Osteoblast (primary cell): ENCODE measurements at places on chromosomes 12 and 14.

- no peak for DNase-seq
Measured at GRCh38 chr12:88946372-88946997, 366.2 kb upstream of the KITLG start.

GRCh38 chr14:99773521-99774497 is 19.4 kb upstream of the EML1 start:
- DNase-seq = no peak

GRCh38 chr14:80215756-80216581 is 4.7 kb upstream of the DIO2 start:
- DNase-seq = peak; percentile 69

GRCh38 chr12:104888481-104888880 is 69.6 kb downstream of the SLC41A2 start:
- no peak for DNase-seq

GRCh38 chr12:31710021-31710818 is 18.6 kb downstream of the AMN1 start:
- no peak for DNase-seq

DNA sequence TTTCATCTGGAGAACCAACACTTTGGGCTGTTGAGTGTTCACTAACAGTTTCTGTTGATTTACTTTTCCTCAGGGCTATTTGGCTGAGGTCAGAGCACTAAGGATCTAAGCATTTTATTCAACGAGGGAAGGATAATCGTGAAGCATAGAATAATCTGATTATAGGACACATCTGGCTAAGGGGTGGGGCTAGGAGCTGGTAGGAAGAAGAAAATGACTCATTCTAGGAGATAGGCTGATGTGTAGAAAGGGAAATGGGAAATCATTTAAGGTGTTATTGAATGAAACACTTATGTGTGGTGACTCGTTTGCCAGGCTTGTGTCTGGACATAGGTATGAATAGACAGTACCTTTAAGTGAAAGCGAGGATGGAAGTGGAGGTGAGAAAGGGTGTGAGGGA is 167.2 kb downstream of the ETNK1 start:
- DNase-seq = no peak

DNA sequence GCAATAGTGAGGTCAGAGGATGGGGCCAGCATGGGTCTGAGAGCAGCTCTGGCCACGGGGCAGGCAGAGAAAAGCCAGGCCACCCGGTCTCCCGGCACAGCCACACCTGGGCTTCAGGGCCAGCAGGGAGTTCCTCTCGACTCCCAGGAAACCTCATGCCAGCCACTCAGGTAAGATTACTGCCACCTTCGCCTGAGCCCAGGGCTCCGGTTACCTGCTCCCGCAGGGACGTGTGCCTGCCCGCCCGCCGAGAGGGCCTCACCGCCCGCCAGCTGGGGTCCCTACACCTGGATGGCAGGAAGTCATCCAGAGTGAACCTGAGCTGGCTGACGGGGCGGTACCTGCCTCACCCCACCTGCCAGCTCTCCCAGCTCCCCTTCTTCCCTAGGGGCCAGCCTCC is 7.3 kb downstream of the JAG2 start:
- DNase-seq = no peak

GRCh38 chr12:95173392-95174251 is 43.6 kb downstream of the FGD6 start:
- no peak for DNase-seq

DNA sequence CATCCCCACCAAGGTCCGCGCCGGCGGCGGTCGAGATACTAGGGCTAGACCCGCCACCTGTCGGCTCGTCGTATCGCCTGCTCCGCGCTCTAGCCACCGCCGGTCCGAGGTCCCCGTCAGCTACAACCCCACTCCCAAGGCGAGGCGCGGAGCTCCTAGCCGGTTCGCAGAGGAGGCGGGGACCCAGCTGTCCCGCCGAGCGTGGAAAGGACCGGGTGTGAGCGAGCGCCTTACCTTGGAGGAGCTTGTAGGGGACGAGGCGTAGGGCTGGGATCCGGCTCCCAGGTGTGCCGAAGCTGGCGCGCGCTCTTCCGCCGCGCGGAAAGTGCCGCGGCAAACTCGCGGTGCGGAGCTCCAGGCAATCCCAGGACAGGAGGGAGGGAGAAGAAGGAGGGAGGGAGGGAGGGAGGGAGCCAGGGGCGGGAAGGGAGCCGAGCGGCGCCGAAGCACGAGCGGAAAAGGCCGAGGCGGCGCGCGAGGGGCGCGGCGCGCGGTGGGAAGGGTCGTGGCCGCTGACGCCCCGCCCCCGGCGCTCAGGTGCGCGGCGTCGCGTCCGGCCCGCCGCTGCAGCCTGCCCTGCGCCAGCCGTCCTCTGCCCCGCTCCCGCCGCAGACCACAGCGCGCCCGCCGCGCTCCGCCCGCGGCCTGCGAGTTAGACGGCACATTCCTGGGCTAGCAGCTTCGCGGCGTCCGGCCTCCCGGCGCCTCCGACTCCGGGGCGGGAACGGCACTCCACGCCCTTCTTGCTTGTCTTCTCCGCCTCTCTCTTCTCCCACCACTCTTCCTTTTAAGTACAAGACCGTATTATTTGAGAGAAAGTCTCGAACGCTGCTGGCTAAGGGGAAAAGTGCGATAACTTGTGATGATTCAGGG is at the start of gene PAWR:
TSS of gene PAWR (minus strand) at position 327 of the 873 bp plus-strand sequence. CDS start 720 bp downstream, outside the sequence.
- DNase-seq = peak; percentile 94

DNA sequence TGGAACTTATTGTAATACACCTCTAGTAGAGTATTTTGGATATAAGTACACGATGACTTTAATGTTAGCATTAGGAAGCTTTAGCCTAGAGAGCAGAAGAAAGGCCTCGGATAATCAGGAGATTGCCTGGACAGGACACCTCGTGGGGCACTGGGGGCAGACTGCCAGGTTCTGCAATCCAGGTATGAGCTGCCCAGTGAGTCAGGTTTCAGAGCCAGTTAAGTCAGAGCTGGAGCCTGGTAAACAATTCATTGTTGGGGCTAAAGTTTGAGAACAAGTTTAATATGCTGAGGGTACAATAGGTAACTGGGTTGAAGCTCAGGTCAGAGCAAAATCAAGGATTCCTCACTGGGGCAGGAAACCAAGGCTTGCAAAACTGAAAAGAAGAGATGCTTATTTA is 107.4 kb downstream of the RERGL start:
- DNase-seq = no peak

DNA sequence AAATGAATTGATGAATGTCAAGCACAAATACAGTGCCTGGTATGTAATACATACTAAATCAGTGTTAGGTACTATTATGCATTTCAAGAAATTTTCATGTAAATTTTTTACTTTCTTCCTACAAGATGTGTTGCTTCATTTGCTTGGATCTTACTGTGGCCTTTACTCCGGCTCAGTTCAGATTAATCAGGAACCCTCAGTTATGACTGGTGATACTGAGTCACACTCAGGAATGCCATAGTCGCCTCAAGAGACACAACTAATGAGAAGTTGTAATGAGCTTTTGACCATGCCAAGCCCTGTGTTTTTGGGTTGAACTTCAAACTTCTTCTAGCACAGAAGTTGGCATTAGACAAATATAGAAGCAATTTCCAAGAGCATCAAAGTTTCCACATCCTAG is 96.0 kb downstream of the TGFB3 start:
- DNase-seq = no peak

- DNase-seq = no peak
Measured at GRCh38 chr14:77838831-77839511, 39.1 kb downstream of the ADCK1 start.

DNA sequence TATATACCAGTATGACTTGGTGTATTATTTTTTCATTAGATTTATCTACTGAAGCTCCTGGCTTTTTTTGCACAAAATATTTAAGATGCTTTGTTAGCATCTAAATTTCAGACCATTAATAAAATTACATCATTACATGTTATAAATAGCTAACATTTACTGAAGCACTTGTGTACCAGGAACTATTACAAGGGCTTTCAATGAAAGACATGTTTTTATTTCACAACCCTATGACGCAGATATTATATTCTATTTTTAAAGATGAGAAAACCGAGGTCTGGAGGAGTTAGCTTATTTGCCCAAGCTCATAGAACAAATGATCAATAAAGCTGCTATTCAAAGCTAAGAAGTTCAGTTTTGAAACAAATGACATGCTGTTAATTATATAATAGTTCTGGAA is 420.4 kb upstream of the DCN start:
- DNase-seq = no peak

GRCh38 chr12:132323171-132324010 is 6.0 kb downstream of the GALNT9 start:
- peak; percentile 90 for DNase-seq

- no peak for DNase-seq
Measured at GRCh38 chr12:130846369-130846768, 7.3 kb upstream of the STX2 start.

GRCh38 chr12:102171951-102172350 is 25.7 kb downstream of the PMCH start:
- DNase-seq = no peak

GRCh38 chr14:50856660-50857059 is 15.2 kb upstream of the ABHD12B start:
- DNase-seq = no peak

DNA sequence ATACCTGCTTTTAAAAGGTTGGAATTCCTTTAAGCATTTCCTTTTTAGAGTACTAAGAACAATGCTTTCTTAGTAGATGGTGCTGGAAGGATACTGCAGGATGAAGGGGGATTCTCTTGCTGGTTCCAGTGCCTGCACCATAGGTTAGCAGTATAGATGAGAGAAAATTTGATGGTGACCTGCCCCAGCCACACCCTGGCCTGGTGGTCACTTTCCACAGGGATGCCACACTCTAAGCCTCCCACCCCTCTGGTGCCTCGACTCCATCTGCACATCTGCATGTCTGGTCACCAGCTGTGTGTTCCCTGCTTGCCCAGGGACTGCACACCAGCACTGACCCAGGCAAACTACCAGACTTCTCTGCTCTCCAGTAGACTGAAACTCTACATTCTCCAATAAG is 19.1 kb downstream of the SLC2A3 start:
- no peak for DNase-seq

DNA sequence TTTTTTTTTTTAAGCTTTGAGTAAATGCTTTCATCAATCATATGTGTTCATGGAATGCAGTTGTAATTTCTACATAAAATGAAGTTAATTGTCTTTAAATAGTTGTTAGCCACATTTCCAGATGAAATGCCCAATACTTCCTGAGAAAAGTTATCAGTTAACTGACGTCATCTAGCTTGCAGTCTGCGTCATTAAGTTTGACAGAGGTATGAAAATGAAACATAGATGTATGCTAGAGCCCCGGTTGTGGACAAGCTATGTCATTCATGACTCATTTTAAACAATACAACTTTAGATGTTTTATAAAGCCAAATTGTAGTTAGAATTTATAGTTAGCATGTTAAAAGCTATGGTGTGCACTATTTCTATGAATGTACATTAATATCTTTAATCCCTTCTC is 90.7 kb downstream of the PLEKHA5 start:
- peak; percentile 32 for DNase-seq

DNA sequence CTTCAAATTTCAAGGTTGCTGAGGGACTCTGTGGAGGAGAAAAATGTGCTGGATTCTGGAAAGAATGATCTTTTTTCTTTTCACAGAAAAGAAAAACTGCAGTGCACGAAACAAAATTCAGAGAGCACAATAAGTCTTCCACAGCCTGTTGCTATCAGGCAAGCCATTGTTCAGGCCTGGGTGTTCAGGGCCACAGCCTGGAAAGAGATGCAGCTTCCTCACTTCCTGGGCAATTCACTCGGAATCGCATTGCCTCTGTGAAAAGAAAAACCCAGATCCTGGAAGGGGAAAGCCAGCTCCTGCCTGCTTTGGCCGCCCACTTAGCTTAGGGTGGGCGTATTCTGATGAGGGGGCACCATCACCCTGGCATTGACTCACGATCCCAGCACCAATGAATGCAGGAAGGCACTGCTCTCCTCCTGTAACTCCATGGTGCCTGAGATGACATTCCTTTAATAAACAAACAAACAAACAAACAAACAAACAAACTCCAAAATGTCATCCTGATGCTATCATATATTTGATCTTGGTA is 863.9 kb downstream of the BCL11B start:
- DNase-seq = no peak

DNA sequence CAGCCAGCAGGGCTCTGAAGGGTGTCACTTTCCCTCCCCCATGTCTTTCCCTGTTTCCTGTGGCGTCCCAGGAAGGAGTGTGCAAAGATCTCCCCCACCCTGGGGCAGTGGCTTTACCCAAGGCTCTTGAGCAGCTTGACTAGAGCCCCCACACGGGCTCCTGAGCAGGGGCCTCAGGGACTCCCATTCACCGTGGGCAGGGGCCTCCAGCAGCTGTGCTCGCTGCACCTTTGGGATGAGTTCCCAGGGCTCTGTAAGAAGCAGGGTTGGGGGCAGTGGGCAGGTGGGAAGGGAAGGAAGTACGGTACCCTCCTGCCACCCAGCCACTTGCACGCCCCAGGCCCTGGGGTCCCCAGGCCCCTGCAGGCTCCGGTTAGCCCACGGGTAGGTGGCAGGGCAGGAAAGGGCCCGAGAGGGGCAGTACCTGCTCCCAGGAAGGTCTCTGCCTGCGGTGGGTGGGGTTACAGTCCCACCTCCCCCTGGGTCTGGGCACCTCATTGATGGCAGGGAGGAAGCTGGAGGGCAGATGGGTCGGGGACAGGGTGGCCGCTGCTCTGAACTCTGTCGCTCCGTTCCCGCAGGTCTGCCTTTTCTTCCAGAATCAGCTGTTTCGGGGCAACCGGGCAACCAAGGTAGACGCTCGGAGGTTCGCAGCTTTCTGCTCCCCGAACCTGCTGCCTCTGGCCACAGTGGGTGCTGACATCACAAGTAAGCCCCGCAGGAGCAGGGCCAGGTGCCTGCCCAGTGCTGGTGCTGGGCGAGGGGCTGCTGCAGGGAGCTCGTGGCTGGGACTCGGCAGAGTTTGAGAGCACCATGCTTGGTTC is 13.0 kb downstream of the ASPG start:
- DNase-seq = peak; percentile 84

DNA sequence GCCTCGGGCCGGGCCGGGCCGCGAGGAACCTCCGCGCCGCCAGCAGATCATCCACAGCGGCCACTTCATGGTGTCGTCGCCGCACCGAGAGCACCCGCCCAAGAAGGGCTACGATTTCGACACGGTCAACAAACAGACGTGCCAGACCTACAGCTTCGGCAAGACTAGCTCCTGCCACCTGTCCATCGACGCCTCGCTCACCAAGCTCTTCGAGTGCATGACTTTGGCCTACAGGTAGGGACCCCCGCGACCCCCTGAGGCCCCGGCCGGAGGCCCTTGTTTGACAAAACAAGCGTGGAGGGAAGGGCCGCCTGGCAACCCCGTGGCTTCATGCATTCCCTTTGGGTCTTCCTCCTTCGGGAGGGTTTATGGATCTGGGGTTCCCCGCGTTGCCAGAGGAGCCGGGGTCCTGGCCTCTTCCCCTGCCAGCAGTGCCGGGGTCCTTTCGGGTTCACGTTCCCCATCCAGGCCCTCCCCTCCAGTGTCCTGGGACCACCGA is 526 bp downstream of the MLXIP start:
- DNase-seq = peak; percentile 62

- DNase-seq = no peak
Measured at GRCh38 chr12:8709124-8709830, 11.5 kb downstream of the RIMKLB start.

GRCh38 chr12:12755923-12756322 is 29.5 kb upstream of the APOLD1 start:
- DNase-seq = no peak

GRCh38 chr14:64407329-64407728 is 19.2 kb downstream of the MTHFD1 start:
- no peak for DNase-seq

- no peak for DNase-seq
Measured at GRCh38 chr14:88490168-88490567, 64.6 kb downstream of the PTPN21 start.

- no peak for DNase-seq
Measured at GRCh38 chr12:116707751-116708150, 30.1 kb downstream of the SPRING1 start.

- DNase-seq = peak; percentile 66
Measured at GRCh38 chr12:100234591-100235304, 32.1 kb downstream of the DEPDC4 start.
